ENCODE measurements at places on chromosomes 1 and 21.

- DNase-seq: no peak
These were observed 27.0 kb downstream of the DPYD start for GRCh38 chr1:97893844-97894243.

GRCh38 chr1:171769754-171770153 is 11.7 kb upstream of the METTL13 start:
- DNase-seq: no peak

DNA sequence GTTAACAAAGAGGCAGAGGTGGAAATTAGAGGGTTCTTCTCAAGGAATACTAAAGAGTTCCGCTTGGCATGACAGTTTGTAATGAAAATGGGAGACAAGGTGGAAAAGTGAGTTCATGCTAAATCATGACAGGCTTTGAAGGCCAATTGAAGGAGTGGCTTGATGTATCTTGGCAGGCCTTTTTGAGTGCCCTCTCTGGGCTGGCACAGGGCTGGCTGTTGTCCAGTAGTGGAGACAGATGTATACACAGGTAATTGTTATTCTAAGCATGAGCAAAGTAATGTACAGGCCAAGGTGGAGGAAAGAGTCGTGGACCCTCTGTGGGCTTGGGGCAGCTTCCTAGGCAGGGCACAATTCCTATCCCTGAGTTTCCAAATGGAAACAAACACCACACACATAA is 196.7 kb upstream of the GALNT2 start:
- DNase-seq: no peak

DNA sequence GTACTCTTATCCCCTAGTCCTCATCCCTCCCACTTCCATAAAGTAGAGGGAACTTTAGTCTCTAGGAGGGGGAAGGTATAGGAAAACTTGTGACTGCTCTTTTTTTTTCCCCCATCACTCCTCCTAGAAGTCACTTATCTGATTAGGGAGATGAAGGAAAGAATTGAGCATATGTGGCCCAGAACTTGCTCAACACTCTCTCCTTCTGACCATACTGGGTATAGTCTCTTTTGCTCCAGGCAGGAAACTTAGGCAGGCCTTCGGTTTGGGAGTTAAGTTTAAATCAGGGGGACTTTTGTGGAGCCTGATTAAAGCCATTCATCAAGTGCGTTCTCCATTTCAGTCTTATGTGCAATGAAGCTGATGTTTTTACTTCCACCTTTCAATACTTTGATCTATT is 5.8 kb downstream of the UBE2U start:
- DNase-seq: no peak

- no peak for DNase-seq
These were observed 46.5 kb downstream of the SNRPE start for GRCh38 chr1:203907901-203908300.

DNA sequence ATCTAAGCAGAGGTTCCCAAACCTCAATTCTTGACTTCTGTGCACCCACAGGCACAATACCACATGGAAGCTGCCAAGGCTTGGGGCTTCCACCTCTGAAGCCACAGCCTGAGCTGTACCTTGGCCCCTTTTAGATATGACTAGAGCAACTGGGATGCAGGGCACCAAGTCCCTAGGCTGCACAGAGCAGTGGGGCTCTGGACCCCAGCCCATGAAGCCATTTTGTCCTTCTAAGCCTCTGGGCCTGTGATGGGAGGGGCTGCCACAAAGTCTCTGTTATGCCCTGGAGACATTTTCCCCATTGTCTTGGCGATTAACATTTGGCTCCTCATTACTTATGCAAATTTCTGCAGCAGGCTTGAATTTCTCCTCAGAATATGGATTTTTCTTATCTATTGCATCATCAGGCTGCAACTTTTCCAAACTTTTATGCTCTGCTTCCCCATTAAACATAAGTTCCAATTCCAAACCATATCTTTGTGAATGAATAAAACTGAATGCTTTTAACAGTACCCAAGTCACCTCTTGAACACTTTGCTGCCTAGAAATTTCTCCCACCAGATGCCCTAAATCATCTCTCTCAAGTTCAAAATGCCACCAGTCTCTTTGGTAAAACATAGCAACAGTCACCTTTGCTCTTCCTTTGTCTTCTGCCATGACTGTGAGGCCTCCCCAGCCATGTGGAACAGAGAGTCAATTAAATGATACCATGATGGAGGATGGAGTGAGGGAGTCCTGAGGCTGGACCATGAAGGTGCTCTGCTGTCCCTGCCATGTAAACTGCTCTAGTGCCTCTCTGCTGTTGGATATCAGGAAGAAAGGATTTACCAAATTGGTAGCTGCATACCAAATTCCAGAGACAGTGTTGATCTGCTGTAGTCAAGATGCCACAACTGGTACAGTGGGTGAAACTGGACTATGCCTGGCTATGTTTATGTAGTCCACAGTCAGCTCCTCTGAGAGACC is 37.6 kb downstream of the RUNX3 start:
- DNase-seq: no peak

- no peak for DNase-seq
These were observed 5.2 kb downstream of the DEGS1 start for GRCh38 chr1:224188286-224188685.

DNA sequence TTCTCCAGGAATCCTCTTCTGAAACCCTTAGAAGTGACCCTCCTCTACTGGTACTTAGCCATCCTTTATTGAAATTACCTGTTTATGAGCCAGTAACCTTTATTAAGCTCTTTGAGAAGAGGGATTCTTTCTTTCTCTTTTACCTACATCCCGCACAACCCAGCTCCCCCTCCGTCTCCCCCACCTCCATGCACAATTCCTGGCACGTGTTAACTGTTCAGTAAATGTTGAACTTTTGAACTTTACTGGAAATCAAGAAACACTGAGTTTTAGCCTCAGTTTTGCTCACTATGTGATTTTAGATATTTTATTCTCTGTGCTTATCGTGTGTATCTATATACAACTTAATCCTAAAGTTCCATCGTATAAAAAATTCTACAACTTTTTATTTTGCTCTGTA is 1.8 kb downstream of the TMED5 start:
- DNase-seq: no peak

DNA sequence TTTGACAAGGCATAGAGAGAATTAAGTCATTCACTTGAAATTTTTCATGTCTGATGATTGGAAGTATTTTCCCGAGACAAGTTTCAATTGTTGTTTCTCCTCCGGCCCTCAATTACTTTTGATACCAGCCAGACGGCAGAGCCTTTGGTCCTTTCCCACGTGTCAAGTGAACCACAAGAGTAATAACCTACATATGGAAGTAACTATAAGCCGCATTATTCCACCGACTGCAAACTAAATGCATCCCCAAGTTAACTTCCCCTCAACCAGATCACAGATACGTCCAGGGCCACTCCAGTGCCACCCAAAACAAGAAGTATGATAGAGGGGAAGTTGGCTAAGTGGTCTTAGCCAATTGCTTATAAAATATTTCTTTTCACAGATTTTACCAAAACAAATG is 20.2 kb downstream of the COLGALT2 start:
- peak; percentile 58 for DNase-seq

DNA sequence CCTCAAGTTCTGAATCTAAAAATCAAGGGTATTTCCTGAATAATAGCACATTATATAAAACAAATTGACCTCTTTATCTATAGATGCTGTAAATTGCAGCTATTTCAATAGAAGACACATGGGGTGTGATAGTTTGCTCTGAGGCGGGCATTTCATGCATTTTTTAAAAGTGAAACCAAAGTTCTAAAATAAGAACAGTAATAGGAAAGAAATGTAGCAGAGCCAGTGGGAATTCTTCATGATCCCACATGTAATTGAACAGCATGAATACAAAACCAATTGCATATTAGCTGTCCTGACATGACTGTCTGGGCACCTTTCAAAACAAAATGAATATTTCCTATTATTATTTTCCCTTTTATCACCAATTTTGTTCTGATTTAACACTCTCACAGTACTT is 85.0 kb downstream of the RGS21 start:
- DNase-seq: no peak

All from common myeloid progenitor, CD34-positive (primary cell).